ENCODE measurements at places on chromosomes 3 and 15.

DNA sequence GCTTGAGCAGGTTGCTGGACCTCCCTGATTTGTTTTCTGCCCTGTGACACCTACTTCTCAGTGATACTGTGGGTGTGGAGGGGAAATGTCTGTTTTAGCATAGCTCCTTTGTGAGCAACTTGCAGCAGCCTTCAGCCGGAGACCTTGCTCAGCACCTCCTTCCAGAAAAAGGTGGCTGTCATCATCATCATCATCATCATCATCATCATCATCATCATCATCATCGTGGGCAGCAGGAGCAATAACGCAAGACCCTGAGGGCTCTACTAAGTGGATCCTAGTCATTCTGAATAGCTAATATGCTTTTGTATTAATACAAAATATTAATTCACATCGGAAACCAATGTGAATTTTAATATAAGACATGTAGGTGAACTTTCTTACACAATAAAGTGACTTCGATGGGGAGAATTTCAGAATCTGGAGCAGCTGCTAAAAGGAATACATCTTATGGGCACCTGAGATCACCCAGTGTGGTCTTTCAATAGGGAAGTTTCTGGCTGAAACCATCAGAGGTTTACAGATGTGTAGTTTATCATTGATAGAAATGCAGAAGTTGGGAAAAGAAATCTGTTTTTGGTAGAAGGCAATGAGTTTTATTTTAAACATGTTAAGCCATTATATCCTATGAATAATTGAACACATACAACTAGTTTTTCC, 8.6 kb downstream of the GABRR3 start:
- DNase-seq: no peak

- no peak for DNase-seq
Measured at GRCh38 chr3:107265526-107265925, 111.7 kb upstream of the CCDC54 start.

- DNase-seq: peak; percentile 79
Measured at GRCh38 chr3:43190670-43191069, 84.8 kb upstream of the POMGNT2 start.

- DNase-seq: no peak
Measured at GRCh38 chr15:77764095-77764494, 131.4 kb upstream of the LINGO1 start.

- DNase-seq: no peak
Measured at GRCh38 chr3:8520816-8521403, 19.3 kb downstream of the LMCD1 start.

- no peak for DNase-seq
Measured at GRCh38 chr3:84963137-84963536, 4.3 kb downstream of the CADM2 start.

DNA sequence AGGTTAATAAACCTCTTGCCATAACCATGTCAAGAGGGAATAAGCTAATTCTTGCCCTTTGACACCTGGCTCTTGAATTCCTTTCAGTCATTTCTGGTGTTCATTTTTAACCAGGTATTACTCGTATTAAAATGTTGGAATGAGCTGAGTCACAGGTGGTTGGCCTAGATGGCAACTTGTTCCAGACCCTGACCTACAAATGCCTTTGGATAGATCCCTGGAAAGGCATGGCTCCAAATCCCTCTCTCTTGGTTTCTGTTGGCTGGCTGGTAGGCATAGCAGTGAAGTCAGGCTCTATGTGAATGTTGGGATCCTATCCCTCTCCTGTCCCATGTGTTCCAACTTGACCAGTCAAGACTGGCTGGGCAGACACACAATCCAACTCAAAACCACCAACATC, 277.1 kb upstream of the PROK2 start:
- DNase-seq: no peak

DNA sequence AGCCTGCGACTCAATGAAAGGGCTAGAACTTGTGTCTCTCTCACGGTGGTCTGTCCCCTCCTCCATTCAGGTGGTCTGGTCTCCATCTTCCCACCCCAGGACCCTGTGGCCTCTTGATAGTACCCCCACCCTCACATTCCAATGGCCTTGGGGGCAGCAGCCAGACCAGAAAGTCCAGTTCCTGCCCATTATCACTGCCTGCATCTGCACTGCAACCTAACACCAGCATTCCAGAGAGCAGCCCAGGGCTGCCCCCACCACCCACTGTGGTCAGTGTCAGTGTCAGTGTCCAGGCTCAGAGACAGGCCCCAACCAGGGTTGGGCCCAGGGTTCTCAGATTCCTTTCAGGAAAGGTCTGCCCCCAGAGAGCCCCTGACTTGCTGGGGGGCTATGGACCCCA, 12.6 kb downstream of the IGDCC3 start:
- DNase-seq: no peak

DNA sequence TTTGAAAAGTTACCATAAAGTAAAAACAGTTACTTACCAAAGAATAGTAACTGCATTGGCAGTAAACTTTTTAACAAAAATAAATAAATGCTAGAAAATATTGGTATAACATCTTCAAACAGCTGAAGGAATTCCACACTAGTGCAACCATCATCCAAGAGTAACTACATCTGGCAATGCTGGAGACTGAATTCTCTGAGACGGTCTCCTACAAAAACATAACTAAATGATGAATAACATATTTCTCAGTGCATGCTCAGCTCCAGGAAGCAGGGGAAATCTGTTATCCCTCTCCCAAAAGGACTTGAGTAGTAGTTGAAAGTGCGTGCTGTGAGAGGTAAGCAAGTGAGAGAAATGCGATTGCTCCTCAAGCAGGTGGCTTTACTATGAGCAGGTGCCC, 526.8 kb upstream of the CCDC54 start:
- DNase-seq: peak; percentile 89

- peak; percentile 14 for DNase-seq
Measured at GRCh38 chr3:151460228-151460627, 633 bp downstream of the IGSF10 start.

DNA sequence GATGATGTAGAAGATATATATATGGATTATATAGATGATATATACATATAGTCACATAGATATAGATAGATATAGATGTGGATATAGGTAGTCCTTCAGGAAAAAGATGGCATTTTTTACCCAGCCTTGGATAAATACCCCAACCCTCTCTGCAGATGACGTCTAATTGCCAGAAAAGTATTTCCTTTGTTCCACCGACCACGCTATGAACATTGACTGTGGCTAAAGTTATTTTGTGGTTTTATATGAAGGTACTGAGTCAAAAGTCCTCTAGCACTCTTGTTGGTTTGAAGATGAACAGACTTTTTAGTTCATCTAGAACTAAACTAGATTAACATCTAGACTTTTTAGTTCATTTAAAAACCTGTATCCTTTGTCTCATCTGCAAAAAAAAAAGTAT, 207.7 kb downstream of the PLOD2 start:
- peak; percentile 33 for DNase-seq

- no peak for DNase-seq
Measured at GRCh38 chr3:13927295-13927694, 47.4 kb upstream of the WNT7A start.

DNA sequence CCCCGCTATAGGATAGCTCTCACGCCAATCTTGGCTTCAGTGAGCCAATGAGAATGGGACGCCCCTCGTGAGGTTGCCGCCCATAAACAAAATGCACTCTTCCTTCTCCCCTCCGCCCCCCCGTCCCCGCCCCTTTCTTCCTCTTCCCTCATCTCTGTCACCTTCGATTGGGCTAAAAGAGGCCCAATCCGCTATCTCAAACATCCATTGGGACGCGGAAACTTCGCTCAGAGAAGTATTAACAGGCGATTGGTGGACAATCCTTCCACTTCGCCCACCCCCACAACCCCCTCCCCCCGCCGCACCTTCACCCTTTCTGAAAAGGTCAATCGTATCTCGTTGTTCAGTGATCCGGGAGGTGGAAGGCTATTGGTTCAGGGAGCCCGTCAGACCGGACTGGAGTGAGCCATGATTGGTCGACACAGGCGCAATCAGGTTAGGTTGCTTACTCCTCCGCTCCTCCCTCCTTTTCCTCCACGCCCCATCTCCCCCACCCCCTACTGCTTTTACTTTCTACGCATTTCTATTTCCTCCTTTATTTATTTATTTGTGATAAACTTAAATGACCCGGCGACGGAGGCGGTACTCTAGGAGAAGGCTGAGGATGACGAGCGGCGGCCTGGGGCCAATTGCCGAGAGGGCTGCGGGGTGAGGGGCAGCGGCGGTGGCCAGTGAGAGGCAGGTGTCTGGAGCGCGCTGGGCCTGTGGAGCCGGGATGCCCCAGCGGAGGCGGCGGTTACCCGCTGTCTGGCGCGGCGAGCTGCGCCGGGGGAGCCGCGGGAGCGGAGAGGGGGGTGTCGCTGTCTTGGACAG, 447 bp upstream of the ZBTB20 start:
- peak; percentile 100 for DNase-seq

DNA sequence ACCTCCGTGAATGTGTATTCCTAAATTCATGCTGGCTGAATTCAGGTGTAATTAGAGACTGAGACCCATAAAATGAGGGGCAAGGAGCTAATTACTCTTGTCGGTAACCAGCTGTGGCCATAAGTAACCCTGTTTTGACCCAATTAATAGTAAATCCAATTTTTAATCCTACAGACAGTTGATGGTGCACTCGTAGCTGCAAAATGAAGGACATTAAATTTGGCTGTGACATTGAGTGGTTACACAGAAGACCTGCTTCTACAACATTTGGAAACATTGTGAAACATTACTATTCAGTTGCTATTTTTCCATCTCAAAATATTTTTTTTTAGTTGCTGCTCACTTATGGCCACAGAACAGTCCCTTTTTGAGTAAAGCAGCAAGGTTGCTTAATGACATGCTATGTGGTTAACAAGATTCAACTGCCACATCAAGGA, 33.0 kb downstream of the MBNL1 start:
- DNase-seq: no peak

DNA sequence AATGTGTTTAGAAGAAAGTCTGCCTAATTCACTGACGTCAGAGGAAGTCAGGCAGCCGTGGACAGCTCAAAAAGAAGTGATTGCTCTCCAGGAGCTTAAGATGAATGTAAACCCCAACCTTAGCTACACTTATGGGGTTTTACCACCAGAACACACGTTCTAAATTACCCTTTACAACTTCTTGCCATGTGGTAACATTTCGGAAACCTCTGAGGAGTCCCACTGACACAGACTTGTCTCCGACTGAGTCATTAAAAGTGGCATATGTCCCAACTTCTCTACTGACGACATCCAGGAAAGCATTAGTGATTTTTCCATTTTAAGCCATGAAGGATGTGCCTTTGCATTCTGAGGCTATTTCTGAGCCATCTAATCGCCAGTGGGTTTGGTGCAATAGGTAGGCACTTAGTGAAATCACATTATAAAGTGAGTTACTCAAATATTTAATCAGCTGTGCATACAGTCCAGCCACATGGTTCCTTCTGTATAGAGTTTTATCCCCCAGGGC, 32.4 kb downstream of the C2CD4A start:
- peak; percentile 89 for DNase-seq

DNA sequence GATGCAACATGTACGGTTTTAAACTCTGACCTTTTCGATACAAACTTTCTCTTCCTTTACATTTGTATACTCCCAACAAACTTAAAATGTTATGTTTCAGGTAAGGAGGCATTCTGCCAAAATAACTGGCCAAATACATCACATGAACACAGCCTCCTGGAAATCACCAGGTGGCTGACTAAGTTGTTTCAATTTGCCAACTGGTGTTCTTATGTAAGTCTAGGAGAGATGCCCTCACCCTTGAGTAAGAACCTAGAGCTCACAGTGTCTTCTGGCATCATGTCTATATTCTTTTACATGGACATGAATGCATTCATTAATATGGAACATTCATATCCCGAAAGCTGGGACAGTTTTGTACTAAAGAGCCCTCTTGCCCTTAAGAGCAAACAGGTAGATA, 341.1 kb upstream of the NR2F2 start:
- DNase-seq: no peak

DNA sequence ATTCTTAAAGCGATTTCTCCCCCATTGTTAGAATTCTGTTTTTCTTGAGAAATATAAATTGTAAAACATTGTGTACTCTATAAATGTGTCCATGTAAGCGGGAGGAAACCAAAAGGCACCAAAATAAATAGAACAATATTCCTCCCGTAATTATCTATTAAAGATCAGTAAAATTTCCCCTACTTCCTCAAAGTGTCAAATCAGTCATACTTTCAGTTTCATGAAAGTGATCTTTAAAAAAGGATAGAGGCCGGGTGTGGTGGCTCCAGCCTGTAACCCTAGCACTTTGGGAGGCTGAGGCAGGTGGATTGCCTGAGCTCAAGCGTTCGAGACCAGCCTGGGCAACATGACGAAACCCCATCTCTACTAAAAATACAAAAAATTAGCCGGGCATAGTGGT, 278.9 kb downstream of the MECOM start:
- DNase-seq: no peak

DNA sequence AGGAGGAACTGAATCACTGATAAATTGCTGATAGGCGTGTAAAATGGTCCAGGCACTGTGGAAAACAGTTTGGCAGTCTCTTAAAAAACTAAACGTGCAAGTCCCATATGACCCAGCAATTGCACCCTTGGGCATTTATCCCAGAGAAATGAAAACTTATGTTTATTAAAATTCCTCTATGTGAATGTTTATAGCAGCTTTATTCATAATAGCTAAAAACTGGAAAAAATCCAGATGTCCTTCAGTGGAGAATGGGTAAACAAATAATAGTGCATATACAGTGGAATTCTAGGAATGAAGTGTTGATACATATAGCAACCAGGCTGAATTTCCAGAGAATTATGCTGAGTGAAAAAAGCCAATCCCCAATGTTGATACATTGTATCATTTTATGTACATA, 482.2 kb upstream of the PDZRN3 start:
- peak; percentile 66 for DNase-seq

GRCh38 chr3:25144430-25144829, 283.6 kb upstream of the RARB start:
- DNase-seq: no peak

- no peak for DNase-seq
Measured at GRCh38 chr3:14950274-14950673, 2.9 kb downstream of the NR2C2 start.

- no peak for DNase-seq
Measured at GRCh38 chr3:43344520-43344919, 58.2 kb downstream of the SNRK start.

- peak; percentile 81 for DNase-seq
Measured at GRCh38 chr3:45547764-45548680, 46.5 kb upstream of the LIMD1 start.

DNA sequence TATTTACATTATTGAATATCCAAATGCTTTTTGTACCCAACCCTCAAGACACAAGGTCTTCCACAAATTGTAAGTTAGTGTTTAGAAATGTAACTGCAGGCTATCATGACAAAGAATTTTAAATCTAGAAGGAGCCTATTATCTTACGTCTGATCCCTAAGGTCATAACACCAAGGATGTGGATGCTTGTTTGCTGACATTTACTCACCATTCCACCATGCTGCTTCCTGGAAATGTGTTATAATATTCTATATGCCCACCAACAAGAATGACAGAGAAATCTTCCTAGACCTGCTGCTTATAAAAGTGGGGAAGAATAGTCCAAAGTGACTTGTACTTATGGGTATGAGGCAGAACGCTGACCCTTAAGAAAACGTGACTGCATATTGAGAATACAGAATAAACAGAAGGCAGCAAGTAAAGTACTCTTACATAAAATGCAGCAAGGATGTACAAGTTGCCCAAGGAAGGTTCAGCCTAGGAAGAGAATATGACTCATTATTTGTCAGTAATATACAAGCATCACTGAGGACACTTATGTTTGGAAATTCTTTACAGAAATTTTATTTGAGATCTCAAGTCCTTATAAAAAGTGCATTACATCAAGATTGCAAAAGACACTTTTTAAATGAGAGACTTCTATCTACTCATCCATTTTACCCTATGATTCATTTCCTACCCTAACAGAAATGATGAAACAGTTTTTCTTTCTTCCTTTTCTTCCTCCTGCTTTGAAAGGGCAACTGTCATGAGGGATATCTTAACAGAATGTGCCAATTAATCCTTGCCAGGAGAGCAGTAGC, 59.6 kb downstream of the ESYT3 start:
- DNase-seq: peak; percentile 62

All from fibroblast of skin of scalp (primary cell).